NCI-H446 (cell line): ENCODE measurements at places on chromosomes 2 and 18.

DNA sequence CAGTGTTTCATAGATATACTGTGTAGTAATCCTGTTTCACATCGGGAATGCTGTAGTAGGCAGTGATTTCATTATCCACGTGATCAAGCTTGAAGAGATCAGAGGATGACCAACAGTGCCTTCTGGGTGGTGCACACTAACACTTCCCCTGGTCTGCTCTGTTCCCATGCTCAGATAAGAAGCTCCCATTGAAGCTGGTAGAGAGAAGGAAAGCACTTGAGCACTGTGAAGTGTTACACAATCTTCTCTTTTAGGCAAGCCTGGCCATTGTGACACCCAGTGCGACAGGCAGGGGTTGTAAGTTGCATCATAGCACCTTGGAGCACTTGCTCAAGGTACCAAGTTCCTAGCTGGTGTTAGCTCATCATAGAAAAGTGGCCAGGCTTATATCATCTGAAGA, 30.6 kb upstream of the GPD2 start:
- no peak for DNase-seq

DNA sequence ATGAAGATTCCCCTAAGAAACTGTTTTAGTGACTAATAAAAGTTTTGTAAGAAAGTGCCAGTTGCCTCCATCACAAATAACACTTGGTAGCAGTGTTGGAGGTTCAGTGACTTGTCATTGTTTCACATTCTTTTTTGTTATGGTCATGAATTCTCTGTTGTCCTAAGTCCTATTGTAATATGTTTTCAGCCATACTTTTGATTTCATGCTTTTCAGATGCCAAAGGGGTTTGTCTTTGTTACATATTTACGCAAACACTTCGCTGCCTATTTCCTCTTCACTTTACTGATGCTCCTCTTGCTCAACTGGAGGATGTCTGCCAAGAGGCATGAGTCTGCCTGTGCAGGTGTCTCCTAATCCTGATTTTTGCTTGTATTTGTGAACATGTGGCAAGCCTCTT, 66.6 kb downstream of the PHLPP1 start:
- no peak for DNase-seq

DNA sequence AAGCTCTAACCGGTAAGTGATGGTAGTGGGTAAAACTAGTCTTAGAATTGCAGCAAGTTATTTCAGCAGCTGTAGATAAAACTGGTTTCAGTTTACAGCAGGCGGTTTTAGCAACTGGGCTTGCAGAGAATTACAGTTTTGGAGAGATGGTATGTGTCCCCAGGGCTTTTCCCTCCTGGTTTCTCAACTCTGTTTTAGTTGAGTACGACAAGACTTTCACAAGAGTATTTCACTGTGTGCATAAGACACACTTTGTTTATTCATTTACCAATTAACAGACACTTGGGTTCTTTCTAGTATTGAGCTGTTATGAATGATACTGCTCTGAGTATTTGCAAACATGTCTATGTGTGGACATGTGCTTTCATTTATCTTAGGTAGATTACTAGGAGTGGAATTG, 65.6 kb upstream of the RFX8 start:
- no peak for DNase-seq

GRCh38 chr18:2891526-2892431, 45.0 kb downstream of the EMILIN2 start:
- DNase-seq, result no peak

GRCh38 chr2:60554074-60554645, 706 bp upstream of the BCL11A start:
- DNase-seq, result no peak

DNA sequence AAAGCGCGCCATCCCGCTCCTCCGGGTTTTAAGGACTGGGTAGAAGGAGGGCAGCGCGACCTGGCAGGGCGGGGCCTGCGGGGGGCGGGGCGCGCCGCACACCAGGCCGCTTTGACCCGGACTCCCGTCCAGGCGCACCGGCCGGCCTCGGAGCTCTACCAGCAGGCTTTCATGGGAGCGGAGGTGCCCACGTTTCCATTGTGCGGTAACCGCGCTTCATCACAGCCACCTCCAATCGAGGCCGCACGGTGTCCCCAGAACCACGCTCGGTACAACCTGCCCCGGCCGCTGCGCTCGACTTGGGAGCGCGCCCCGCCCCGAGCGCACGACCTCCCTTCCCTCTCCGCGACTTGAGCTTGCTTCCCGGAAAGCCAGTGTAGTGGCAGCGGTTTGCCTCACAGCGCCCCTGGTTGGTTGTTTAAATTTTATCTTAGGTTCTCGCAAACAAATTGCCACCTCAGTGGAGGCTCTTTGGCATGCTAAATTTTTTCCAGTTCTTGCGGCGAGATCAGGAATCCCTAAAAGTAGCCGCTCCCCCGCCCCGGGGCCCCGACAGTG, 280 bp upstream of the CYP1B1 start:
- no peak for DNase-seq

- DNase-seq, result peak; percentile 54
Observed at GRCh38 chr2:162301151-162301804, 17.2 kb downstream of the IFIH1 start.
